ENCODE measurements at places on chromosomes 2 and 18.

DNA sequence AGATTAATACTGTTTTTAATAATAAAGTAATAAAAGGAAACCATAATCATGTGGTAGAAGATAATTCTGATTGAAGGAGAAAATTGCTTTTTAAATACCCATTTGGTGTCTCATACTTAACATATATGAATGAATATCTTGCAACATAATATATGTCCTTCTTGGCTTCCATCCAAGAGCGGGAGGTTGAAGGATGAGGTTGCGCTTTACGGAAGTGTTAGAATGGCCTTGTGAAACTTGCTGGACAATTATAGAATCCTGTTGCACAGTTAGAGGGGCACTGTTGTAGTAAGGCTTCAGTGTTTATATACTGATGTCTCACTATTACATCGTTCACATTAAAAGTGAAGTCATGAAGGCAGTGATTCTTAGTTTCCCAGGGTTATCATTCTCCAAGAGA is 9.4 kb downstream of the INSIG2 start:
- peaks cover 12% of the 10 kb centered on the region for H3K36me3 ChIP-seq
- H3K4me3 ChIP-seq, result no peak overlapping the region
- no peak overlapping the region for H3K27ac ChIP-seq
- H3K4me1 ChIP-seq, result peaks cover 4% of the 10 kb centered on the region
- DNase-seq, result no peak
- no peaks in the 10 kb centered on the region for H3K27me3 ChIP-seq

DNA sequence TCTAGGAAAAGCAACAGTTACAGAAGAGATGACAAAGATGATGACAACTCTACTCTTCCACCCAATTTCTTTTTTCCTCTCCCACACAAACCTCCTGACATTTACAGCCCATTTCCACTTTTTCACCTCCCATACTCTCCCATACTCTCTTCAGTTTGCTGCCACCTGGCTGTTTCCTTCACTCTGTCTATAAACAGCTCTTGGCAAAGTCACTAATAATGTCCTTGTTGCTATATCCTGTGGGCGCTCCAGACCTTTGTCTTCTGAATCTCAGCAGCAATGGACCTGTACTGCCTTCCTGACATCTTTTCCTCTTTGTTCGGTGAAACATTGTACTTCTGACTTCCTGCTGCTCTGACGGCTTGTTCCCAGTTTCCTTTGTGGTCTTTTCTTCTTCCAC is 60.7 kb upstream of the CAVIN2 start:
- no peak for DNase-seq
- H3K4me1 ChIP-seq, result no peaks in the 10 kb centered on the region
- H3K27me3 ChIP-seq, result peaks cover 2% of the 10 kb centered on the region
- no peaks in the 10 kb centered on the region for H3K36me3 ChIP-seq
- no peak overlapping the region for H3K4me3 ChIP-seq
- H3K27ac ChIP-seq, result no peak overlapping the region

DNA sequence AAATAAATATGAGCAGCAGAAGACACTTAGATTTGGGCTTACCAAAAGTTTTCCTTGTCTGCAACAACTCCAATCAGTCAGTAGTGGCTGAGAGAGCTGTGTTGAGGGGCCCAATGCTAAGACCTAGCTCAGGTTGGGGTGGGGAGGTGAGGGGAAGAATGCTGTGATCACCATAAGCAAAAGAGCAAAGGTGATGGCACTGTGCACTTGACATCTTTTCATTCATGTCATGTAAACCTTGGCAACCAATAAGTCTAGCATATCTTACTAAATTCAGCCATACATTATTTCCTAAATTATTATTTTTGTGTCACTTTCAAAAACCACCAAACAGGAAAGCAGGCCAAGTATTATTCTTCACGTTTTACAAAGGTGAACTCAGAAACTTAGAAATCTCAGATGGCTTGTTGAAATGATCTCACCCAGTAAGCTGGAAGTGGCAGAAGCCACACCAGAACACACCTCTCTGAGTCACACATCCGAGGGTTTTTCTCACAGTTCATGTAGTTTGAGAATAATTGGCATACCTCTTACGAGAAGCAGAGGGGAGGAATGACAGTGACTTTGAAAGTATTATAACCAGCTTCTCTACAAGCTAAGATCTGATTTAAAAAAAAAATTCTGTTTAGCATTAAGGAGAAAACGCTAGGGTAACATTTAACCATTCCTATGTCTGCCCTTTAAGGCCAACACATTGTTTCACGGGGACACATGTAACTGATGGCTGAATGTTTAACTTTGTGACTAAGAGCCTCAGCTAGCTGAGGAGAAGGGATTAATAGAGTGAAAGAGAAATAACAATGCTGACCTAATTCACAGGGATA is 43.3 kb upstream of the SETBP1 start:
- no peaks in the 10 kb centered on the region for H3K27me3 ChIP-seq
- H3K36me3 ChIP-seq, result no peaks in the 10 kb centered on the region
- H3K4me3 ChIP-seq, result no peak overlapping the region
- peak overlapping the region; percentile 39 for H3K27ac ChIP-seq

GRCh38 chr2:60533101-60534051 is 20.1 kb downstream of the BCL11A start:
- peaks cover 3% of the 10 kb centered on the region for H3K27me3 ChIP-seq
- no peak overlapping the region for H3K27ac ChIP-seq
- H3K4me3 ChIP-seq, result no peak overlapping the region
- no peaks in the 10 kb centered on the region for H3K36me3 ChIP-seq
- peaks cover 27% of the 10 kb centered on the region for H3K4me1 ChIP-seq

DNA sequence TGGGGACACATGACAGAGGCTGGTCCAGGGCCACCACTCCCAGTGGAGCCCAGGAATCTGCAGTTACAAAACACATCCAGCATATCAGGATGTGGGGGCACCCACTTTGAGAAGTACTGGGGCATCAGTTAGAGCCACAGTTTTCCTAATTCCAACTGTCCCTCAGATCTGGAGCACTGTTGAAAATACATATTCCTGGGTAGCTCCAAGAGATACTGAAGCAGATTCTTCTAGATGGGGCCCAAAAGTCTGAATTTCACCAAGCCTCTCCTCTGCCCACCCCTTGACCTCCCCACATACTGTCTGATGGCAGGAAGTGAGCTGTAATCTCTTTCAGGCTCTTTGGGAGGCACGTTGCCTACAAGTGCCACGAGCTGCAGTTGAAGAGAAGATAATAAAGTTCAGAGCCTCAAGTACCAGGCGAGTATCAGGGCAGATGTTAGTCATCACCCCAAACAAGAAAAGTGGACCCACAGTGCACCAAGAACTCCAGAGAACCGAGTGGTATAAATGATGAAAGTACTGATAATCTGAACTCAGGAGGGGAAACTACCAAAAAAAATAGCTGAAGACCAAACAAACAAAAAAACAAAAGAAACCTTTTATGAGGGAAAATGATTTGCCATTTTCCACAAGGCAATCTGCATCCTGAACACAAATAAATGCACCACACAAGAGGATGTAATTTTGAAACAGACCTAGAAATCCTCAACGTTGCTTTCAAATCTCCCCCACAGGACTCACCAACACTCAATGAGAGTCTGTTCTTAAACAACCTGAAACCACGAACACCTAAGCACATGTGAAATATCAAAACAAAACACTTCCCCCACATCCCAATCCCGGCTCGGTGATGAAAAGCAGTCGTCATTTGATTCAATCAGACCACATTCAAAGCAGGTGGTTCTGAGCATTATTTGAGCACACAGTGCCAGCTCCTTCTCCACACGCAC is 98.7 kb downstream of the TCF4 start:
- no peak for DNase-seq
- no peak overlapping the region for H3K27ac ChIP-seq
- H3K4me1 ChIP-seq, result peaks cover 6% of the 10 kb centered on the region
- H3K27me3 ChIP-seq, result no peaks in the 10 kb centered on the region
- no peak overlapping the region for H3K4me3 ChIP-seq

- no peak overlapping the region for H3K4me3 ChIP-seq
- peak; percentile 83 for DNase-seq
Measured at GRCh38 chr2:161273038-161273760, 35.0 kb upstream of the PSMD14 start.

- no peaks in the 10 kb centered on the region for H3K27me3 ChIP-seq
- H3K36me3 ChIP-seq, result no peaks in the 10 kb centered on the region
- no peak overlapping the region for H3K27ac ChIP-seq
- no peaks in the 10 kb centered on the region for H3K4me1 ChIP-seq
Measured at GRCh38 chr2:19195661-19196060, 162.8 kb downstream of the OSR1 start.

DNA sequence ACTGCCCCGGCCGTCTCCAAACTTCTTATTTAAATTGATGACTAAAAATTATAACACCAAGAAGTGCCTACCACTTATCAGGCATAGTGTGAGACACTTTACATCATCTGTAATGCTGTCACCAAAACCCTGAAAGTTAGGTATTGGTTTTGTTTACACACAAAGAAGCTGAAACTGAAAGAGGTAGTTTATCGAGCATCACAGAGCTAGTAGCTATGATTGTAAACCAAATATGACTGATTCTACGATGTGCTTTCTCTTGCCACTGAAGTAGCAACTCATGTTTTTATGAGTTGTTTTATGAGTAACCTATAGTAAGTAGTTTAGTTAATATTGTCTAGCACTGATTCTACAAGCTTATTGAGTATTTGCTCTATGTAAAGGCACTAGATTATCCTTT is 31.5 kb downstream of the DYNC1I2 start:
- no peaks in the 10 kb centered on the region for H3K4me1 ChIP-seq
- H3K27me3 ChIP-seq, result no peaks in the 10 kb centered on the region
- no peak overlapping the region for H3K4me3 ChIP-seq
- DNase-seq, result no peak
- no peak overlapping the region for H3K27ac ChIP-seq
- peaks cover 28% of the 10 kb centered on the region for H3K36me3 ChIP-seq

DNA sequence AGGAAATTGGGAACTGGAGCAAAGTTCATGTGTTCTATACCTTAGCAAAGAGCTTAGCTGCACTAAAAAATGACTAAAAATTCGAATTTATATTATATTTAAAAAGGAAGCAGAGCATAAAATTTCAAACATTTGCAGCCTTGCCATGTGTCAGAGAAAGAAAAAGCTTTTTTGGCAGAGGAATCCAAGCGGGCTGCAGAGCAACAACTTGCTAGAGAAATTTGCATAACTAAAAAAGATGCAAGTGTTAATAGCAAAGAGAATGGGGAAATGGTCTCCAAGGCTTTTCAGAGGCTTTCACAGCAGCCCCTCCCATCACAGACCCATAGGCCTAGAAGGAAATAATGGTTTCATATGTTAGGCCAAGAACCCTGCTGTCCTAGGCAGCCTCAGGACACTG is 1315.9 kb downstream of the DSC3 start:
- no peak overlapping the region for H3K27ac ChIP-seq
- DNase-seq, result no peak
- H3K4me3 ChIP-seq, result no peak overlapping the region
- no peaks in the 10 kb centered on the region for H3K4me1 ChIP-seq
- H3K36me3 ChIP-seq, result no peaks in the 10 kb centered on the region

DNA sequence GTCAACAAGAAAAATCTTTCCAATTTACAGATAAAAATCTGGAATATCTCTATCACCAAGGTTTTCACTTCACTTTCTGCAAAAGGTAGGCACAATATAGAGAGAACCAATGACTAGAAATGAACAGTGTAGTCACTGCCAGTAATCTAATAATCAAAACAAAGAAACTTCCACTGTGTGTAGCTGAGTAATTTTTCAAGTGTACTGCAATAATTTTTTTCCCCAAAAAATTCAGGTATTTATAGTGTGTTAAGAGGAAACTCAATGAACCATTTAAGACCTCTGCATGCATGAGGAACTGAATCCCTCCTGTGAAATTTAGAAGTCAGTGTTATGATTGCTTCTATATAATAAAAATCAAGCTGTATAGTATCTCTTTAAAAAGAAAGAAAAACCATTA is 121.8 kb downstream of the MEMO1 start:
- no peaks in the 10 kb centered on the region for H3K4me1 ChIP-seq
- DNase-seq, result no peak
- H3K4me3 ChIP-seq, result no peak overlapping the region
- H3K36me3 ChIP-seq, result peaks cover 6% of the 10 kb centered on the region
- H3K27me3 ChIP-seq, result no peaks in the 10 kb centered on the region
- no peak overlapping the region for H3K27ac ChIP-seq

DNA sequence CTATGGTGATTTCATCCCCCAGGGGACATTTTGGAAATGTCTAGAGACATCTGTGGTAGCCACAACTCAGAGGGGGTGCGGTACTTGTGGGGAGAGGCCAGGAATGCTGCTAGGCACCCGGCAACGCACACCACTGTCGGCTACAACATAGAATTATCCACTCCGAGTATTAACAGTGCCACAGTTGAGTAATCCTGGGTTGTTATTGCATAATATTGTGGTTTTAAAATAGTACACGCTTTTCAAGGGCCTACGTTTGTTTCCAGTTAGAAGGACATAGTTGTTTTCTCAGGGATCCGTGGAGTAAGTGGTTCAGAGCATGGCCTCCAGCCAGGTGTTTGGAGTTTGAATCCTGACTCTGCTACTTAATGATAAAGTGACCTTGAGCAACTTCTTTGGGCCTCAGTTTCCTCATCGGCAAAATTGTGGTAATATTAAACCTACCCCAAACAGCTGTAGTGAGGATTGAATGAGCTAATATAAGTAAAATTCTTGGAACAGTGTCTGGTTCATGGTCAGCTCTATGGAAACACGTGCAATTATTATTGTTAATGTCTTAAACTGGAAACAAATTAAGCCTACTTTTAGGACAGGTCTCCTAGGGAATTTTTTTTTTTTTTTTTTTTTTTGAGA is 24.5 kb downstream of the CYP27A1 start:
- H3K36me3 ChIP-seq, result no peaks in the 10 kb centered on the region
- H3K4me3 ChIP-seq, result no peak overlapping the region
- no peak for DNase-seq

DNA sequence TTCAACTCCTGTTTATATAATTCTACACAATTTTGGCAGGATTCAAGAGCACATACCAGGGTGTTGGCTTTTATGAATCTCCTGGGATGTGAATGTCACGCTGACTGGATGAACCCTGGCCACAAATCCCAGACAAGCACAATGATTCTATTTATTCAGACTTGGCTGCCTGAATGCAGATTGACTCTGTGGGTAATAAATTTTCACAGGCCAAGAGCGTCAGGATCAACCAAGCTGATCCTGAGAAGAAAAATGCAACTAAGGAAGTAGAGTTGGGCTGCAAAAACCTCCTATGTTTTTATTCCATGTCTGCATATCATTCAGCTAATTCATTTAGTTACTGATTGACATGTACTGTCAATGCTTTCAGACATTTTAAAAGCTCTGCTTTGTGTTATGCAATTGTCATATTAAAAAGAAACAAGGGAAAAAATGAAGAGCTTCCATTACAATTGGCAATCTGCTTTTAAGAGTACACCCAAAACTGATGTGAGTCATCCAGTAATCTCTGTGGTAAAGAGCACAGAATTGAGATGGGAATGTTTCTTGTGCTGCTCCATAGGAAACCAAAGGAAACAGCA is 173.0 kb upstream of the REV1 start:
- no peak overlapping the region for H3K4me3 ChIP-seq
- no peak for DNase-seq
- no peak overlapping the region for H3K27ac ChIP-seq
- no peaks in the 10 kb centered on the region for H3K4me1 ChIP-seq
- H3K27me3 ChIP-seq, result no peaks in the 10 kb centered on the region

DNA sequence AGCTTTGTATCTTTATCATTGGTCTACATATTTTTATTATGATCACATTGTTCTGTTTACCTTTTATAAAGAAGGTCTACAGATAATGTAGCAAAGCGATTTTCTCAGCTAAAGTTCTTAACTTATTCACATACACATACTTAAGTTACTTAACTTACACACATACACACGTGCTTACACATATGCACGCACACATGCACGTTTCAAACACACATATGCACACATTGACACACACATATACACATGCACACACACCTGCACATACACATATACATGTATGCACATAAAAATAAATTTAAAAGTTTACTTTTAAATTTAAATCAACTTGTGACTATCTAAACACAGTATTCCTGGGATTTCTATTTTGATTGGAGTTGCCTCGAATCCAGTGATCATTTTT is 1204.5 kb upstream of the SLC39A10 start:
- H3K27me3 ChIP-seq, result no peaks in the 10 kb centered on the region
- no peaks in the 10 kb centered on the region for H3K4me1 ChIP-seq
- H3K27ac ChIP-seq, result no peak overlapping the region
- H3K36me3 ChIP-seq, result no peaks in the 10 kb centered on the region
- DNase-seq, result no peak
